Bone marrow (tissue), 2 donors: ENCODE measurements at places on chromosomes 5 and 9.

DNA sequence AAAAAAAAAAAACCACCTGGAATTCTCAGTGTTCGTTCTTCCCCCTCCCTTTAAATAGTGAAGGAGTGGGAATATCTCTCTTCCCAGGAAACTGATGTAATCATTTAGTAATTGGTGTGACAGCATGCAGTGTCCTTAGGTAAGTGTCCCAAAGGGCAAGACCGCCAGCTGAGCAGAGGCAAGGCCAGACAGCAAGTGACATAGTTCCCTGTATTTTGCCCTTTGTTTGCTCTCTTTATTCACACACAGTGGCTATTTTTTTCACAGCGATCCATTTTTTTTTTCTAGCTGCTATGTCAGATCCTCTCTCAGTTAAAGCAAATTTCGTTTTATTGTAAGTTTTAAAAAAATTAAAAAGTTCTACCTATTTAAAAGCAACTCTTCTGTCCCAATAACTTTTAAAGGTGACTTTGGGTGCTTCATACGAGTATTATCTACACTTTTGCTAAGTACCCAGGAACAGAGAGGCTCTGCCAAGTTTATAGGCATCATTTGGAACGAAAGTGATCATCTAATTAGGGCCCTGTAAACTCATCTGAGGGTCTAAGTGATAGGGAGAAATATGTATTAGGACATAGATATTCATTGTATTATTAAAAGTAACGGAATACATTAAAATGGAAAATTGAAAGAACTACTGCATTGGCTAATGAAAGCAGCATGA, 98.2 kb upstream of the ALDH1A1 start:
- no peak for DNase-seq

DNA sequence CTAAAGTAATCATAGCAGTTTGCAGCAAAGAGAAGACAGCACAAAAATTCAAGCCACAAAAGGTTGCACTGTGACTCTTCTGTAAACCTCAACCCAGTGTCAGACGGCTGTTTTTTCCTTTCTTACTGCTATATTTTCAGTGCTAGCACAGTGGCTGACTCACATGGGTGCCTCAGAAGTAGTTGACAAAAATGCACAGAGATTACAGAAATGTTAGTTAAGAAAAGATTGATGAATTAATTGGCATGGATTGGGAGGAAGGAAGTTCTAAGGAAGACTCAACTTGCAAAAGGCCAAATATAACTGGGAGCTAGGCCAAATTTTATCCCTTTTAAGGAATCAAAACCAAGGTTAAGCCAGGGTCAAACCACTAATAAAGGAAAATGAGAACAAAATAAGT, 43.7 kb upstream of the ITGA1 start:
- no peak for DNase-seq

- DNase-seq: no peak
Measured at GRCh38 chr9:112921549-112921948, 30.9 kb upstream of the SLC46A2 start.

GRCh38 chr5:154611341-154611767, 133.3 kb upstream of the HAND1 start:
- DNase-seq: no peak

- DNase-seq: no peak
Measured at GRCh38 chr5:103821361-103821760, 258.8 kb upstream of the NUDT12 start.

DNA sequence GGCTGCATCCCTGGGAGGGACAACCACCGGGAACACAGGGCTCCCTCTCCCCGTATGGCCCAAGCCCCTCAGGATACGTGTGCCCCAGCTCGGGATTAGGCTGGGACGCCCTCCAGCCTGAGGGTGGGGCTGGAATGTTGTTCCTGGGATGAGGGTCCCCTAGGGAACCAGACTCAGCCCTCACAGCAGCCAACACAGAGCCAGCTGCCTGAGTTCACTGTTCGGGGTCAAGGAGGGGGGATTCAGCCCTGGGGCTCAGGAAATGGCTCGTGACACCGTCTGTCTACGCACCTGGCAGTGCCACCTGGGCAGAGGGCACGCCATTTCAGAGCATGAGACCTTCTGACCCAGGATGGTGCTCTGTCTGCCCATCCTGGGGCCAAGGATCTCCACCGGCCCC, 8.9 kb downstream of the RNF44 start:
- no peak for DNase-seq

- DNase-seq: no peak
Measured at GRCh38 chr9:107484117-107484723, 5.3 kb downstream of the KLF4 start.

DNA sequence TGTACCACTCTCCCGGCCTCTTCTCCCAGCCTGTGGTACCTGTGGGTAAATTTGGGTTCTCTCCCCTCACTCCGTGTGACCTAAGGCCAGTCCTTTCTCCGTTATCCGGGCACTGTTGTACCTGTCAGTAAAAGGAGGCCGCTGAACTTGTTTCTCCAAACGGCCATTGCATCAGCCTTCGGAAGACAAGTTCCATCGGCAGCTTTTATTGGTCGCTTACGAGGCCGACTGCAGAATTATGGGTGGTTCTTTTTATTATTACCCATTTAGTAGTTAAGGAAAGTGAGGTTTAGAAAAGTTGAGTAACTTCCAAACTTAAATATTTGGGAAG, 558 bp downstream of the GRPEL2 start:
- DNase-seq: no peak
